ENCODE measurements at places on chromosomes 6 and 20.

DNA sequence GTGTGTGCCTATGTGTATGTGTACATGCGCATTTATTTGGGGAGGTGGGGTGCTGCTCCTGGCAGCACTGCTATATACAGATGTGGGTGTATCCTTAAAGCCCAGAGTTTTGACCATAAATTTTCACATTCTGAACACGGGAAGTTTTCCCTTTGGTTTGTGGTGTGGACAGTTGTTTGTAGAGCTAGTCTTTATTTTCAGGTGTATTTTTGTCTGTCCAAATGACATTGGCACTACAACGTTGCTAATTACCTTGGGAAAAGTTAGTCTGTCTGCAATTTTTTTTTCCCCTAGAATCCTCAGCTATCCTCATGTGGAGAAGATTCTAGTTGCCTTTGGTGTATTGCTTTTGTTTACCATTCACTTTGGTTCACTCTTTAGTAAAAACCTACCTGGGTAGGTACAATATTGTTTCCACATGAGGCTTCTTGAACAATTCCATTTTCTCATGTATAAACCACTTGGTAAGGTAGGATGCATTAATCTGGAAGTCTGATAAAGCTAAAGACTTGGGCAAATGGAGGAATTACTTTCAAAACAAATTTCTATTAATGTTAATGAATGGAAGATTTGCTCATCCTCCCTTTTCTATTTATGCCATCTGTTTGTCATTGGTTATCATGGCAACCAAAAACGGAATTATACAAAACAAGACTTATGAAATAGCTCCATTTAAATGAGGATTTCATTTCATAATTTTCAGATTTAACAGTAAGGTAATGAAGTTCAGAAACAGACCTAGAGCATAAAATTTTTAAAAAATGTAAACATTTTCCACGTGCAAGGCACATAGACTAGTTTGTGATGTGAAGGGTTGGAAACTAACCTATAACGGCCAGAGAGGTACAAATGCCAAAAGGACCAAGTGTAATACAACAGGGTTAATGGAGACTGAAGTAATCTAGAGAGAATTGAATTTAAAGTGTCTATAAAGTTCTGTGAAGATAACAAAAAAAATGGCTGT, 3.9 kb downstream of the CCN2 start:
- no peak for DNase-seq

- DNase-seq: no peak
These were observed 37.5 kb upstream of the PHACTR3 start for GRCh38 chr20:59566631-59567524.

GRCh38 chr6:27023664-27024063, 223.8 kb upstream of the PRSS16 start:
- no peak for DNase-seq

DNA sequence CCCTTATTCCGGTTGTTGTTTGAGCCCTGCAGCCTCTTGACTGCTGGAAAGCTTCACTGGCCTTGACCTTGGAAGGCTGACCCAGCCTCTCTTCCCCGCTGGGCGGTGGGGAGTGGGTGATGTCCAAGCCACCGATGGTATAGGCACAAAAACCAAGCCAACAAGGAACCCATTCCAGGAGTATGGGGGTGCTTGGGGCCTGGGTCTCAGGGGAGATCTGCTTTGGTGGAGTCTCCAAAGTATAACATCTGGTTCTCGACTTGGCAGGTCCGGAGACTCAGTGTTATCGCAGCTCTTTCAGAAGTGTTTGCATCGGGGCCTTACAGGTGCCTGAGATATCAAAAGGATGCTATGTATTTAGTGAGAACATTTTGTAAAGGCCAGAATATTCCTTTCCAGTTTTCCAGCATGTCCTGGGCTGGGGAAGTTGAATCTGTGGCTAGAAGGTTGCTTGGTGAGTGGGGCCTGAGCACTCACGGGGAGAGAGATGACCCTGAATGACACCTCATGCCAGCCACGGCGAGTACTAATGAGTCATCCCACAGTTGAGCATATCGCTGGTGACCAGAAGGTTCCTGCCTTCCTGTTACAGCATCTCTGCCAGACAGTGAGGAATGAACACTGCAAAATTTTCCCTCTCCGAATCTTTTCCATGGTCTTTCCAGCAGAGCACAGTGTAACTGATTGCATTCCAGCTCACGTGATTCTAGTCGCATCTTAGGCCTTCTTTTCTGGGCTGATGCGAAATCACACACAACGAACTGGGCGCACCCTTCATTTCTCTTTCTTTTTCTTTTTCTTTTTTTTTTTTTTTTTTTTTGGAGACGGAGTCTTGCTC, 133.9 kb downstream of the ZDHHC14 start:
- no peak for DNase-seq

DNA sequence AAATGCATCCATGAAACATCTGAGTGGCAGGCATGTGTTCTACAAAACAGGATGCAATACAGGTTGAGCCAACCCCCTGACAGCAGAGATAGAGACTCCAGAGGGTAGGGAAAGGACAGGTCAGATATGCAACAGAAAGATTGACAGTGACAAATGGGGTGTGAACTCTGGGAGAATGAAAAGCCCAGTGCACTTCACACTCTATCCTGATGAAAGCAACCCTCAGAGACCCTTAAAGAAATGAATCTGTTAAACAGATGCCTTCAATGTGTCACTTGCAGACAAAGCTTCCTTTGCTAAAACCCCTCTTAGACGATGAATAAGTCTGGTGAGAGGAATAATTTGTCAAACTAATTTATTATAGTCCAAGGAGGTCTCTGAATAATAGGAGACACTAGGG, 89.9 kb downstream of the RFPL4B start:
- DNase-seq: no peak

GRCh38 chr20:50233325-50234212, 42.9 kb downstream of the CEBPB start:
- DNase-seq: no peak

- no peak for DNase-seq
These were observed 151.9 kb downstream of the CD83 start for GRCh38 chr6:14269436-14269835.

DNA sequence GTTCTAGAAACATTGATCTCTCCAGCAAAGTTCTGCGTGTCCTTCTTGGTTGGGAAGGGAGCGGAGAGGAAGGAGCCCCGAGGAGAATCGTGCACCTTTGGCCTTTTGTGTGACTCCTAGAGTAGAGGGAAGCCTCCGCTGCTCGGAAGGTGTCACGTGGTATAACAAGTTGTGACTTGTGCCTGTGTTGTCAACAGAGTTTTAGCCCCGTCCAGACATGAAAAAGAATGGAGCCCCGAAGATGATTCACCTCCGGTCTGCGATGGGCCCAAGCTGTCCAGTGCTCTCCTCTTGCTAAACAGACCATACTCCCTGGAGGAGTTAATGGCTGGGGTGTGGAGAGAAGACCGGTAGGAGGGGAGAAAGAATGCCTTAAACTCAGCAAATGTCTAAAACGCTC, 7.0 kb downstream of the EYA2 start:
- DNase-seq: no peak

- no peak for DNase-seq
These were observed 110.1 kb downstream of the DLL1 start for GRCh38 chr6:170180671-170181337.

DNA sequence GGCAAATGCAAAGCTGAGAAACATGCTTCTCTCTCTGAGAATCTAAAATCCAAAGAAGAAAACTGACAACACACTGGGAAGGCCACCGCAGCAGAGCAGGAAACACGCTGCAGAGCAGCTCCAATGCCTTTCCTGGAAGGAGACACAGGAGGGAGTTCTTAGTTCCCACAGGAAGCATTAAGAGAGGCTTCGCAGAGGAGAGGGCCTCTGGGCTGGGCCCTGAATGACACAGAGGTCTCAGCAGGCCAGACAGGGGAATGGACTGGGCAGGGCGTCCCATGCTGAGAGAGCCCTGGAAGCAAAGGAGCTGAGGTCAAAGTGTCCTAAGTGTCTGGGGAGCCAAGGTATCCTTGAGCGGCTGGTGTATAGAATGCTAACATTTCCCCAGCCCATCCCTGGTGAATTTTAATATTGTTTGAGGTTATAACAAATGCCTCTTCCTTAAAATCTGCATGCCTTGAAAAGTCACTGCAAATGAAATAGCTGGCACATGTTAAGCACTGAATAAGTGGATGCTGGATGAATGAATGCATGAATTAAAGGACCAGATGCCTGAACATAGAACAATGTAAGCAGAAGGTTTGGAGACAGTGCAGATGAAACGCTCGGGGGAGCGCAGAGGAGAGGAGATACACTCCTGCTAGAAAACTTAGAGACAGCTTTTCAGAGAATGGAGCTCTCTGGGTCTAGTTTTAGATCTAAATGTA, 110.0 kb upstream of the SYNDIG1 start:
- no peak for DNase-seq

DNA sequence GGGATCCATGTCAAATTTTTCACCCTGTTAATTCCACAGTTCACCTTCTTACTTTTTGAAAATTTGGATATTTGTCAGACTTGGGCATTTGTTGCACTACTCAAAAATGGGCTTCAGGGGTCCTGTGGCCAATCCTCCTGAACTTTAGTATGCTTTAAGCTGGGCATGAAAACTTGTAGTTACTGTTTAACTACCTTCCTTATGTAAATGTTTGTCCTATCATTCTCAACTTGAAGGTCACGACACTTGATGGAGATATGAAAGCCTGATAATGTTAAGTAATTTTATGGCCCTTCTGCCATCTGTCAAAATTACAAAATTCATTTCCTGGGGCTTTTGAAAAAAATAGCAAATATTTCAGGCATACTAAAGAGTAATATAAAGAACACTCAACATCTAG, 4.2 kb upstream of the ZNF311 start:
- DNase-seq: no peak

DNA sequence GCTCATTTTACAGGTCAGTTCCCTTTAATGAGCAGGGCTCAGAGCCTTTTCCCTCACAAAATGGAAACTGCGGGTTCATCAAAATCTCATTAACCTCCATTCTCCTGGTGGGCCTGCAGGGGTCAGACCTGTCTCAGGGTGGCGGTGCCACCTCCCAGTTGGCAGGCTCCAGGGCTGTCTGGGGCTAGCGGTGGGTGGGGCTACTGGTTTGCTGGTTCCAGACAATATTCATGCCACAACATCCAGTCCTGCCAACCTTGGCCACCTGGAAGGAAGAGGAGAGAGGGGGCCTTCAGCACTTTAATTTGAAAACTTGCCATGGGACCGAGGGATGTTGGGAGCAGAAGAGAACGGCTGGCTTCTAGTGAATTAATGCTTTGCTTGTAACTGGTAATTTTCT, 41.9 kb upstream of the CTNNBL1 start:
- no peak for DNase-seq

GRCh38 chr6:11272491-11273192, 40.2 kb upstream of the NEDD9 start:
- no peak for DNase-seq

GRCh38 chr6:116313101-116313776, 33.5 kb upstream of the TSPYL1 start:
- DNase-seq: no peak

- DNase-seq: no peak
These were observed 133.9 kb downstream of the TIAM2 start for GRCh38 chr6:155128977-155129376.

DNA sequence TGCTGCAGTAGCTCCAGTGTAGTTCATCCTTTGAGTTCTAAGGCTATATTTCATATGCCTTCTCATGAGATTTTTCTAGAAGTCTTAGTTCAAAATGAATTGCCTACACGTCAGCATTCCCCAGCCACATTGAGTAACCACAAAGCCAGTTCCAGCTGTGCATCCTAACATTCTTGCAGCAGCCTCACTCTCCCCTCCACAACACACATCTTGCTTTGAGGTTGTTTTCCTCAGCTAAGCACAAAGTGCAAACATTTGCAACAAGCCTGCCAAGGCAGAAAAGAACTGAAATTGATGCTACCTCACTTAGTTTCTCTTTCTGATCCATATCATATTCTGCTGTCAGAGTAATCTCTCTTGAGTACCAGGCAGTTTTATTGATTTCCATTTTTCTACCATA, 160.7 kb upstream of the KCNQ5 start:
- DNase-seq: no peak

DNA sequence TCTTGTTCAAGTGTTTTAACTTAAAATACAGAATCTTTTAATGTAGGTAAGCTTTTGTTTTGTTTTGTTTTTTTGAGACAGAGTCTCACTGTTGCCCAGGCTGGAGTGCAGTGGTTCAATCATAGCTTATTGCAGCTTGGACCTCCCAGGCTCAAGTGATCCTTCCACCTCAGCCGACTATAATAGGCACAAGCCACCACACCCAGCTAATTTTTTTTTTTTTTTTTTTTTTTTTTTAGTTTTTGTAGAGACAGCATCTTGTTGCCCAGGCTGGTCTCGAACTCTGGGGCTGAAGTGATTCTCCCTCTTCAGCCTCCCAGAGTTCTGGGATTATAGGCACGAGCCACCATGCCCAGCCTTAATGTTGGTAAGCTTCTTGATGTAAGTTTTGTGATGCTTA, 3.3 kb downstream of the EFHC1 start:
- DNase-seq: no peak

- DNase-seq: no peak
These were observed 19.8 kb downstream of the TRDN start for GRCh38 chr6:123616942-123617341.

DNA sequence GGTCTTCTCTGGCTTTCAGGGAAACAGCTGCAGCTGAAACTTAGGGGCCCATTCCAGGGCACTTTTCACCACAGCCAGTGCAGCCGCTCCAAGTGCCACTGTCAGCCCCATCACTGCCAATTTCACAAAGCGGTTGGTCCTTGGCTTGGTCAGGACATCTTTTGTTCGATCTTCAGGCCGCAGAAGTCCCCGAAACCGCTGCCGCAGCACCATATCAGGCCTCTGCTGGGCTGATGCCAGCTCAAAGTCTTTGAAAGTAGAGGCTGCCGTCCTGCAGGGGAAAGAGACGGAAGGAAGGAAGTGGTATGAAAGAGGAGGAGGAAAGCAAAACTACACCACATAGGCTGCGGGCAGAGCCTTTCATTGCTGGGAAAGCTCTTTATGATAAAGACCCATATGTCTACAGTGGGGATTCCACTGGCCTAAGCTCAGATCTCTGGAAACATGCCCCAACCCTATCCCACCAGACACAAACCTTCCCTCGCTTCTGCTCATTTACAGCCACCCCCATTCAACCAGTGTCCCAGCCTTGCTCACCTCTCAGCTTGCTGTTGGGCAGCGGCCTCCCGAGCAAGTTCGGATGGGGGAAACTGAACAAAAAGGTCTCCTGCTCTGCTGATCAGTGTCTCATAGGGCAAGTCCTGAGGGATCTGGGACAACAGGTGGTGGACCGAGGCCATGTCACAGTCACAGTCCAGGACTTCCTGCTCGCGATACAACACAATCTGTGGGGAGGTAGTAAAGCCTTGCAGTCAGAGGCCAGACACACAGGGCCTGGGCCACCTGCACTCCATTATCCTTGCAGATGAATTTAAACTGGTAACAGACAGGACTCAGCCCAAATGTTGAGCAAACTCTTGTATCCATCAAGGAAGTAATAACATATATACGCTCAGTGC, 23.5 kb downstream of the TBC1D20 start:
- DNase-seq: peak; percentile 57

- DNase-seq: no peak
These were observed 191.1 kb downstream of the SLC24A3 start for GRCh38 chr20:19403549-19403948.

DNA sequence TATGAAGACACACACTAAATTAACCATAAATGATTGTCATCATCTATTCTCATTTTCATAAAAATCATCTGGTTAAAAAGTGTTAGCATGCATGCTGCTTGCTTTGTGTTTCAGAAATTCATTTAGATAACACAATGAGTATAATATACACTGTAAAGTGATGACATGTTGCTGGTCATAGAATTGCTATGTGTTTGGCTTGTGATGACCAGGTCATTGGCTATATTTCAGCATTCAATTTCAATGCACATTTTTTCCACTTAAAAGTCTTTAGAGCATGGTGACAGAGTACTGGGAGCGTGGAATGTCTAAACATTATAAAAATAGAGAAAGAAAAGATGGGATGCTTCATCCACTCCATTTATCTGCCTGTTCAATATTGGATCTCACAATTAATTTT, 1291.1 kb upstream of the MAP3K7 start:
- DNase-seq: no peak

All from activated CD4-positive, CD25-positive, alpha-beta regulatory T cell treated with anti-CD3 and anti-CD28 coated beads, Interleukin-2, amount 50 U/mL, for 72 hours (primary cell).